Fibroblast of gingiva (primary cell): ENCODE measurements at places on chromosomes 6 and 20.

DNA sequence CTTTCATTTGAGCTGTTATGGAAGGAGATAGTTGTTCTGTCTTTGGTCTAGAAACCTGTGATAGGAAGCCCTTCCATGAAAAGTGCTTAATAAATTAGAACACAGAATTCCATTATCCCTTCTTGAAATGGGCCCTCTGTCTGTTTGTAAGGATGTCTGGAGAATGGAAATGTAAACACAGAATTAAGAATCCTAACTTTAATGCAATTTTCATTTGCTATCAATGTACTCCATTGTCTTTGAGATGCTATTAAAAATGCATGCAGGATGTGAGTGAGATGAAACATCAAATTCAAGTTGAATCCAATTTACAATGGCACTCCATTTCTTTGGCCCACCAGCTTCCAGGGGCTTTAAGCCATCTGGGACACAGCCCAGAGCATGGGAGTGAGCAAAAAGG lies 13.9 kb upstream of the AARS2 start:
- DNase-seq = no peak

DNA sequence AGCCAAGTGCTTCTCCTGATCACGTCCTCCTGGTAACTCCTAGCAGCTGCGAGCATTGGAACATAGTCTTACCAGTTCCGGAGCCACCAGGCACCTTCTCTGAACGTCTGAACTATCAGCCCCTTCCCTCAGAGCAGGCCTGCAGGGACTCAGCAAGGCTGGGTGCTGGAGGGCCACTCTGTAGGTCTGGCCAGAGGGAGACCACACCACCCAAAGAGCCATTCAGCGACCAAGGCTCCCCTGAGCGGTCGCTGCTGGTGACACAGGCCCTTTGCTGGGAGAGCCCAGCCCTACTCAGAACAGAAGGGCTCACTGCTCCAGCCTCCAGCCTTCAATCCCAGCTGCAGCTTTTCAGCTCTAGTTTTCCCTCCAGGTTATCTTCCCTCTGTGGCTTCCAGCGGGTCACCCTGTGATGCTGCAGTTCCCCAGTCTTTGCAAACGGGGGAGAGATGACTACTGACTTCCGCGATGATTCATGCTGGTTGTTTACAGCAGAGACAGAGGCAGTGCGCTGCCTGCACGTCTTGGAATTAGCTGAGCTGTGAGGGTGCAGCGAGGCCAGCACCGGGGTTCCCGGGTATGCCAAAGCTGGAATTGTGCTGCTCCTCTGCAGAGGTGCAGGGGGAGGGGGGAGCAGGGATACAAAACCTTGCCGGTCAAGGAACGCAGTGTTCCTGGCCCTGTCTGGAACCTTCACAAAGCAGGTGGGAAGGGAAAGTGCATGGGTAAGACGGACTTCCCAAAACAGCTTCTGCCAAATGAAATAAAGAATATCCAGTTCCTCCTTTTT lies 161.4 kb downstream of the LY86 start:
- peak; percentile 46 for DNase-seq

- DNase-seq = no peak
Observed at GRCh38 chr6:12593771-12594529, 122.6 kb upstream of the PHACTR1 start.

DNA sequence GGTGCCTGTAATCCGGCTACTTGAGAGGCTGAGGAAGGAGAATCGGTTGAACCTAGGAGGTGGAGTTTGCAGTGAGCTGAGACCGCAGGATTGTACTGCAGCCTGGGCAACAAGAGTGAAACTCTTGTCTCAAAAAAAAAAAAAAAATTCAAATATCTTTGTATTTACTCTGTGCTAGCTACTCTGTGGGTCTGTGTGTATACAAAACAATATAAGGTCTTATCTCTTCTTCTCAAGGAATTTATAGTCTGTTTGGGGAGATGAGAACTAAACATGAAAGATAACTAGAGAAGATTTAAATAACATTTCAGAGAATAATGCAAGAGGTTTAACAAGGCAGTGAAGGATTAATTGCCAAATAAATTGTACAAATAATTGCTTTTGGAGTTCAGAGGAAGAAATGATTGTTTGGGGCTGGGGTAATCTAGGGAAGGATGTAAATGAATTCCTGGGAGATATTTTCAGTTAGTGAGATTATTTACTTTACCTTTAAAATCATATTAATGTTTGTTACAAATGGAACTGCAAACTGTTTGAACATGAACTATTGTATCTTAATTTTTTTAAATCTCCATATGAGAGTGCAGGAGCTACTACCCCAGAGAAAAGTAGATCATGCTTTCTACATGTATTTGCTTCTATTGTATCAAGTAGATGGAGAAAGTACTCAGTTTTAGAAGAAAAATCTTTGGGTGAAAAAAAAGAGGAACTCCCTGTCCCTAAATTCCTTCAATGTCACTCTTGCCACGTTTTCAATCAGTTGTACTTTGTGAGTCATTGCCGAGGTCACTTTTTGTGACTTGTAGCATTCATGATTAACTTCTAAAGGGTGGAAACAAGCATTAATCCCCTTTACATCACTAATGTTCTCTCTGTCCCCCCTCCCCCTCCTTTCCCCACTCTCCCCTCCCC lies 39.0 kb downstream of the NCOA3 start:
- no peak for DNase-seq

- no peak for DNase-seq
Observed at GRCh38 chr6:156944412-156944811, 167.2 kb downstream of the ARID1B start.

DNA sequence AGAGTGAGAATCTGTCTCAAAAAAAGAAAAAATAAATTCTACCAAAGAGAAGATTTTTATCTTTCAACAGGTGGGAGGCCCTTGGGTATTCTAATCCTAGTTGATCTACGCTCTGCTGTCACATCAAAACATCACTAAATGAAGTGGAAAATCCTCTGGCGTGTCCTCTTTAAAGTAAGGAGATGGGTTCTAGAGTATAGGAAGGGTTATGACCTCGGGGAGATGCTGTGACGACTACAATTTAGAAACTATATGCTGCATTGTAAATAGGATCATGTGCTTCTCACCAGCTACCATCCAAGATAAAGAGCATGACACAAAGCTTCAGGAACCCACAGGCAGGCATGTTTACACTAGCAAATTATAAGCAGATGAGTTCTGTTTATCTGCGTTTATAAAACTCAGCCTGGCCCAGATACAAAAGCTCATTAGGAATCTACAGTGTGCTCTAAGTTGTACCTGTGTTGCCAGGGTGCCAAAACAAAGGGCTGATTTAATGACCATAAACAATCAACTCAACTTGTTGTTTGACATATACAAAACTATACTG lies 197.1 kb upstream of the PLN start:
- peak; percentile 86 for DNase-seq

DNA sequence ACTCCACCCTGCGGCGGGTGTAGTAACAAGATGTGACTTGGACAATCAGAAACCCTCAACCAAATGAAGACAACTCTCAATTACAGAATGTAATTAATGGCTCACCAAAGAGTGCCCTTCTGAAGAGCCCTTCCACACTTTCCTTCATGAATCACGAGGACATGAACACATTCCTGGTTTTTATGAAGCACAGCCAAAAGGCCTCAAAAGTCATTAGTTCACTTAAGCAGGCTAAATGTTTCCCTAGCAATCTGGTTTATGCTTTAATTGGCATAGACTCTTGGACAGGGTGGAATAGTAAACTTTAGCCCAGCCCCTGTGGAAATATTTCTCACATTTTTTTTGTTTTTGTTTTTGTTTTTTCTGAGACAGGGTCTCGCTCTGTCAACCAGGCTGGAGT lies 20.5 kb downstream of the CPNE5 start:
- no peak for DNase-seq

DNA sequence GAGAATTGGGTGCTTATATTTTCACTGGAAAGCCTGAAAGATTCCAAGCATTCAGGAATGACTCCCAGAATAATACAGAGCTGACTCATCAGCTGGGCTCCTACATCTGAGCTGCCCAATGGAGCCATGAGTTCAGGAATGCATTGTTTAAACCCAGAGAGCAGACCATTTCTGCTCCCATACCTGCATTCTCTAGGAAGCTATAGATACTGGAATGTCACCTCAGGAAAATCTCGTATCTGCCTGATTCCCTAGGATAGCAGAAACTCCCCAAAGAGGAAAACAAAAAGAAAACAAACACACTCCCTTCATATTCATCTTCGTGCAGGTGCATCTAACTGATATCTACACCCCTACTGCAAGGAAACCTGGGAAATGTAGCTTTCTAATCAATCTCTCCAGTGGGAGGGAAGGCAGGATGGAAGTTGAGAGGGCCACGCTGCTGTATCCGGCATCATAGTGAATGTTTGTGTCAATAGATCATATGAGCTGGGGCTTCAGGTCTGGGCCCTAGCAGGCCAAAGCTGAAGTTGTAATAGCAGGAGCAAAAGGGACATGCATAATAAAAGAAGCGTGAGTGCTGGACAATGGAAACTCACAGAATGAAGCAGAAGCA lies 8.2 kb upstream of the SLC2A12 start:
- peak; percentile 40 for DNase-seq

DNA sequence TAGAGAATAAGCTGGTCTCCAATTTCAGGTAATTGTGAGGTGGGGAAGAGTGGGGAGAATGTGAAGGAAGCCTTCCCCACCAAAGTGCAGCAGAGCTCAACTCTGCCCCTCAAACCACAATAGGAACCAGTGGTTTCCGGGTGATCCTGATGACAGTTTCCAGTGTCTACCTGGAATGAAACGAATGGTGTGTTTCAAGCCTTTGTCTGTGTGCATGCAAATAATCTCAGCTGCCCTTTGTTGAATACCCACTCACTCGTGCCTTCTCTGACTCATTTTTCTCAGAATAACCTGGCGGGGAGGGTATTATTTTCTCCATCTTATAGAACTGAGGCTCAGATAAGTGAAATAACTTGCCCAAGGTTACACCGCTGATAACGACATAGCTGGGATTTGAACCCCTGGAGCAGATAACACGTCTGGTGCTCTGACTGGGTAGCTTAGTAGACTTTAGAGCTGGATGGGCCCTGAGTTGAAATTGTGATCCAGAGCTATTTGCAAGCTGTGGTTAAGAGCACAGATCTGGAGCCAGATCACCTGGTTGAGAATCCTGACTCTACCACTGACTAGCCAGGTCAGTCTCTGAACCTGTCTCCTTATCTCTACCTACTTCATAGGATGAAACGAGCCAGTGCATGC lies 85.1 kb downstream of the EYA2 start:
- DNase-seq = no peak

GRCh38 chr6:28207510-28208110 lies 17.5 kb upstream of the ZSCAN9 start:
- DNase-seq = peak; percentile 13

DNA sequence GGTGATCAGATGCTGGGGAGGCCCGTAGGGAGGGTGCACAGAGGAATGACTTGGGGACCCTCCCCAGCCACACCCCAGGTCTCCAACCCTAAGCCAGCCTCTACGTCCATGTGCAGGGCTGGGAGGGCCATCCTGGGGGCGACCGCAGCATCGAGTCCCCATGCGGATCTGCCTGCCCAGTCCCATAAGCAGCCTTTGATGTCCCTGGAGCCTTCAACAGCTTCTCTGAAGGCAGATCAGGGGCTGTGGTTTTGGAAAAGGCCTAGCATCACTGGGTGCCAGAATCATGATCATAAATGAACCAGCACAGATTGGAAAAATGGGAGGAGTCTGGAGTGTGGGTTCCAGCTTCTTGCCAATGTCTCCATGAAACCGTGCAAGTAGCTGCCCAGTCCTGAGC lies 22.9 kb downstream of the TOX2 start:
- DNase-seq = peak; percentile 62

DNA sequence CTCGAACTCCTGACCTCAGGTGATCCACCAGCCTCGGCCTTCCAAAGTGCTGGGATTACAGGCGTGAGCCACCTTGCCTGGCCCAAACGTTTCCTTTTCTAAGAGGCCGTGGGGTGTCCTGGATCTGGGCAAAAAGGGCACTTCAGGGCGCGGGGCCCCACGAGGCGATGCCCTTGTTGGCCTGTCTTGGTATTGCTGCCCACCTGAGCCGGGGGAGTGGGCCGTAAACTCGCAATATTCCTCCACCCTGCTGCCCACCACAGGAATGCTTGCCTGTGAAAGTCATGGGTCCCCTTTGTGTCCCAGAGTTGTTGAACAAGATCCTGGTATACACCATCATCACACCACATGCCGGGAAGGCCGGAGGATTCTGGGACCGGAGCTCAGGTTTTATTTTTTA lies 49.0 kb downstream of the SSR1 start:
- no peak for DNase-seq

DNA sequence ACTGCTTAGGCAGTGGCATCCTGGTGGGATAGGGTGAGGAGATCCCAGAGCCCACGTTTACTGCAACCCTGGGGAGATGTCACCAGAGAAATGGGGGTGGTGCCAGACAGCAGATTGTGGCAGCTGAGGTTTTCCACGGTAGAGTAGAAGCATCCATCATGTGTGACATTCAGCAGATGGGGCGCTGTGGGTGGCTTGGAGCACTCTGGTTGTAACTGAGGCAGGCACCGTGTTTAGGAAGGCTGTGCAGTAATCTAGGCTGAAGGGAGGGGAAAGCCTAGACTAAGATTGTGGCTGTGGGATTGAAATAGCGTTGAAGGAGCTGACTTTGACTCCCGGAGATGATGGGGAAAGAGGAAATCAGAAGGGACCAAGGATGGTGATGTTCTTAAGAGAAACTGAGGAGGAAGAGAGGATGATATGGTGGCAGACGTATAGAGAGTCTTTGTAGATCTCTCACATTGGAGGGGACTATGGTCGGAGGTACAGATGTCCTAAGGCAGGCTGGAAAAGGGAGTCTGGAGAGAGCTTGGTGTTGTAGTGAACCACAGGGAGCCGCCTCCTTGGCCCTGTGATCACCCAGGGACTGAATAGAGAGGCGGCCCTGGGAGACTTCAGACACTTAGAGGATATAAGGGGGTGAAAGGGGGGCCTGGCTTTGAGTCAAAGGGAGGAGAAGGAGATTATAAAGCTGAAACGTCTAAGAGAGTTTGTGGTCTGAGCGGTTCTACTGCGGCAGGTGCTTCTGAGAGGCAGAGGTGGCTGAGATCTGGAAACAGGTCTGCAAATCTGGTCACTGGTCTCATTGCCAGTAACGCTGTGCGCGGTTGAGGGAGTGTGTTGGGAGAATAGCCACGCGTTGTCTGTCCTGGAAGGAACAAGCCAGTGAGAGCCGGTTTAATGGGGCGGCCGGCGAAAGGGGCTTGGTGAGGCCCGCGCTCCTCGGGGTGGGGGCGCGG lies 792 bp upstream of the MICA start:
- DNase-seq = no peak

DNA sequence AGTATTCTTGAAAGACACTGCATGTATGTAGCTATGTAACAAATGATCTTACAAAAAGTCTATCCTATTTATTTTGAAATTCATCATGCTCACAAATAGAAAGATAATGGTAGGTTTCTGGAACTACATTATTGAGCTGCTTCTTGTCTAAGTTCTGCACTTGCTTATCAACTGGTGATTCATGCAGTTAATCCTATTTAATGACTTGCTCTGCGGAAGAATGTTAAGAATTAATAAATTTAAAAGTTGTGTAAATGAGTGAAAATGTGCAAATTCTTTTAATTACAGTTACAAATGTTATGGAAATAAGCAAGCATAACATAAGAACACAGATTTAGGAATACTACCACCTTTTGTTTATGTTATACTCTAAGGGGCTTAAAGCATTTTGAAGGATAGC lies 67.1 kb upstream of the MCM9 start:
- DNase-seq = no peak
